CD4-positive, alpha-beta T cell (primary cell): ENCODE measurements at places on chromosomes 7 and 10. TPM values are rescaled to one million over a fixed set of nuclear protein-coding genes. Genes with fewer than 3 reads are reported as not detected.

- DNase-seq, result peak; percentile 56
Observed at GRCh38 chr7:158816995-158817394, 12.3 kb downstream of the ESYT2 start.

- DNase-seq, result no peak
Observed at GRCh38 chr10:86036544-86036831, 330.1 kb downstream of the GRID1 start.

DNA sequence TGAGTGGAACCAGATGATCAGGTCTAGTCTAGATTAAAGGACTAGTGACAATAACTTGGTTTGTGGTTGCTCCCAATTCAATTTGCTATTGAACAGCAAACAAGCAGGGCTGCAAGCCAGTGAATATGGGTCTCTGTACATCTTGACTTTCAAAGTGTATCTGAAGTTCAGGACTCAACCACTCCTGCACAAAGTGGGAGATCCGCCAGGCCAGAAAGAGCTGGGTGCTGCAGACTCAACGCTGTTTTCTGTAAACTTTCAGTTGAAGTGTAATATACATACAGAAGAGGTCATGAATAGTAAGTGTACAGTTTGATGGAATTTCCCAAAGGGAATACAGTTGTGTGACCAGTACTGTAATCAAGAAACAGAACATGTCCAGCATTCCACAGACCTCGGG is 416.6 kb downstream of the RPS24 start:
- no peak for DNase-seq

DNA sequence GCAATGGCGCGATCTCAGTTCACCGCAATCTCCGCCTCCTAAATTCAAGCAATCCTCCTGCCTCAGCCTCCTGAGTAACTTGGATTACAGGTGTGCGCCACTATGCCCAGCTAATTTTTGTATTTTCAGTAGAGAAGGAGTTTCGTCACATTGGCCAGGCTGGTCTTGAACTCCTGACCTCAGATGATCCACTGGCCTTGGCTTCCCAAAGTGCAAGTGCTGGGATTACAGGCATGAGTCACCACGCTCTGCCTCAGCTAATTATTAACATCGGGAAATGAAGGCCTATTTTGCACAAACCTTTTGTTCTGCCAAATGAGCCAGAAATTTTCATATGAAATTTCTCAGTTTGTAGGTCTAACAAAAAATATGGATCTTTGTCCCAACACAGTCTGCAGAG is 106.7 kb upstream of the ODAD2 start:
- DNase-seq, result no peak

GRCh38 chr10:93495654-93496321 is 624 bp upstream of the CEP55 start:
- DNase-seq, result peak; percentile 29

- DNase-seq, result no peak
Observed at GRCh38 chr10:23693925-23694324, 255.1 kb downstream of the OTUD1 start.

DNA sequence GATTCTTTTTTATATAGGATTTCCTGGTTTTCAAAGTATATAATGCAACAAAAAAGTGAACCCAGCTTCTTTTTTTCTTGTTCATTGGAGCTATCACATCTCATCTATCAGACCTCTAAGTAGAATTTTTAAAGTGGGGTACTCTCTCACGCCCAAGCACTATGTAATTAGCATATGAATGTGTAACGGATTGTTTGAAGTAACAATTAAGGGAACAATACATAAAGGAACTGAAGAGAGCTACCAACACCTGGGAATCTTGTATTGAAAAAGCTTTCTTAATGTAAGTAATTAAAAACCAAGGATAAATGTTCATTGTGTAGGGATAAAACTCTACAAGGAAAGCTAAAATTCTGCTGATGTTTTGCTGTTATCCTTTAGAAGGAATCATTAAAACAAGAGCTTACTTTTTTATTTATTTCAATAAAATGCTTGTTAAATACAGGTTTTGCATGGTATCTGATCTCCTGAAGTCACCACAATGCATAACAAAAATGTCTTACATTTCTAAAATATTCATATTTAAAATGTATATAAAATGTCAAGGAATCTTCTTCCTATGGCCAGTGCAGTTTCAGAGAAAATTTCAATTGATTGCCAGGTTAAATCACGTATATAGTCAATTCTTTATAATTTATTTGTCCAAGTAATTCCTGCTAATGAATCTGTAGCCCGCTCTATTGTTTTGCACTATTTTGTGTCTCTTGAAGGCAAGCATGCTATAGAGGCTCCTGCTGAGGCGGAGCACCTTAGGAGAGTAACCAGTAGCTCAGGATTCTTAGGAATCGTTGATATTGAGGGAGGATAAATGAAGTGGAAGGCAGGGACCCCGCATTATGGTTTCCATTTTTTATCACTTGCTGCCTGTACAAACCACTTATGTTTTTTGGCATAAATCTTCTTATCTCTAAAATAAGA is 51.6 kb downstream of the PTPRZ1 start:
- no peak for DNase-seq

HOXA4 gene
- total RNA-seq, result not detected

GRCh38 chr10:114442091-114442630 is 37.9 kb upstream of the AFAP1L2 start:
- no peak for DNase-seq

GRCh38 chr10:127736915-127737562 is at the start of gene FOXI2:
Gene FOXI2 (plus strand): TSS chr10:127737185. CDS start chr10:127737274, 89 bp downstream.
- no peak for DNase-seq

ABCB1 gene
- 12.2 TPM for total RNA-seq

HOXA13 gene
- total RNA-seq, result not detected

LZTS2 gene
- 9.6 TPM for total RNA-seq

- no peak for DNase-seq
Observed at GRCh38 chr10:35089611-35090161, 455 bp downstream of the CUL2 start.

FAM25A gene
- not detected for total RNA-seq

GRCh38 chr10:14560274-14560673 is 214.4 kb downstream of the FAM107B start:
- DNase-seq, result peak; percentile 53

GRCh38 chr10:9452056-9452455 is 1397.6 kb downstream of the GATA3 start:
- DNase-seq, result no peak

INSYN2A gene
- not detected for total RNA-seq

MRC1 gene
- 0.08 TPM for total RNA-seq

OPALIN gene
- not detected for total RNA-seq

DNA sequence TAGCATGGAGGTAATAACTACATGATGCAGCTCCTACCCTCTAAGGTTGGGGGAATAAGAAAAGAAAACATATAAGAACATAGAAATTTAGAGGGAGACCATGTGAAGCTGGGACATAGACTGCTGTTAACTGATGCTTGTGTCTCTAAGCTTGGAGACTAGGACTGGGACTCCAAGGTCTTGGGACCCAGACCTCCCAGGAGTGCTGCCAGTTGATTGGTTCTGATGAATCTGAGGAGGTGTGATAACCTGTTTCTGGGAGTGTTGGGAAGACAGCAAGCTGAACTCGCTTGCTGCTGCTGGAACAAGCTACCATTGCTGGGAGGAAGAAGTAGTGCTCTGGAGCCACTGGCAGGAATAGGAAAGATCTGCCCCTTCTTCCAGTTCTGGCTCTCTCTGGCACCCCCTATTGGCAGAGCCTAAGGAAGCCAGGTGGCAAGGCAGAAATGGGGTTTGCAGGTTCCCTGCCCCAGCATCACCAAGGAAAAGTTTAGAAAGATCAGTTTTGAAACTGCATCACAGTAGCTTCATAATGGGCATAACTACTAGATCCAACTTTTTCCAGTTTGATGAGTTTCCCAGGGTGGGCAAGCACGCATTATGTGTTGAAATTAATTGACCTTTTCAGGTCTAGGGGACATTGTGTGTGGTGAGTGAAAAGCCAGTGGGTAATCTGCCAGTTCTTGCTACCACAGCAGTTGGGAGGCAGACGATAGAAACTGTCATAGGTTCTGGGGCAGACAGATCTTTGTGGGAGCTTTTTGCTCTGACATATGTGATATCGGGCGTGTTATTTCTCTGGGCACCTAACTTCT is 140.7 kb downstream of the SND1 start:
- DNase-seq, result peak; percentile 2

DNA sequence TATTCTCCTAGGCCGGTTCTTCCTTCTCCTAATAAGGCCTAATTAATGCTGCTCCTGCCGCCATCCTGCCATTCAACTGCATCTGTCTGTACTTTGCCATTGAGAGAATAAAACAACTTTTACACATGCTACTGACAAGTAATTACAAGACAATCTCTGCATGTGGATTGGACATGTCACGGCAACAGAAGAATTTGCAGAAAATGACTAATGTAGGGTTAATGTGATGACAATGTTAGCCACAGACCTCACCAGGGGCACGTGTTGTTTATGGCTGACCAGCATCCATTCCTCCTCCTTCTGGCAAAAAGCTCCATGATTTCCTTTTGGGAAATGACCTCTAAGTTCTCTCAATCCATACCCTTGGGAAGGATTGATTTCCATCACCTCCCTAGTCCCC is 58.0 kb downstream of the NEBL start:
- no peak for DNase-seq

DNA sequence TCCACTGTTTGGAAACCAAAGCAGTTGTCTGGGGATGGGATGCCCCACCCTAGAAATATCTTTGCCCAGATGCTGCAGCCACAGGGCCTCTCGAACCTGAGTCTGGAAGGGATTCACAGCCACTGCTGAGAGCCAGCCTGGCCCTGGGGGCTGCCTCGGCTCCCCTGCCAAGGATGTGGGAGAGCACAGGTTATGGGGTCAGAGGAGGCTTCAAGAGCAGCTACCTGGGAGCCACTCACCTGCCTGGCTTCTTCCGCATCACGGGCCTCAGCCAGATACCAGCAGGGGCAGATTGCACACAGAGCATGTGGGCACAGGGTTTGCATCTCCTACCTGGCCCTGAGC is 5.4 kb upstream of the PWWP2B start:
- no peak for DNase-seq

- DNase-seq, result no peak
Observed at GRCh38 chr10:69352569-69353264, 64.0 kb downstream of the TACR2 start.

DNA sequence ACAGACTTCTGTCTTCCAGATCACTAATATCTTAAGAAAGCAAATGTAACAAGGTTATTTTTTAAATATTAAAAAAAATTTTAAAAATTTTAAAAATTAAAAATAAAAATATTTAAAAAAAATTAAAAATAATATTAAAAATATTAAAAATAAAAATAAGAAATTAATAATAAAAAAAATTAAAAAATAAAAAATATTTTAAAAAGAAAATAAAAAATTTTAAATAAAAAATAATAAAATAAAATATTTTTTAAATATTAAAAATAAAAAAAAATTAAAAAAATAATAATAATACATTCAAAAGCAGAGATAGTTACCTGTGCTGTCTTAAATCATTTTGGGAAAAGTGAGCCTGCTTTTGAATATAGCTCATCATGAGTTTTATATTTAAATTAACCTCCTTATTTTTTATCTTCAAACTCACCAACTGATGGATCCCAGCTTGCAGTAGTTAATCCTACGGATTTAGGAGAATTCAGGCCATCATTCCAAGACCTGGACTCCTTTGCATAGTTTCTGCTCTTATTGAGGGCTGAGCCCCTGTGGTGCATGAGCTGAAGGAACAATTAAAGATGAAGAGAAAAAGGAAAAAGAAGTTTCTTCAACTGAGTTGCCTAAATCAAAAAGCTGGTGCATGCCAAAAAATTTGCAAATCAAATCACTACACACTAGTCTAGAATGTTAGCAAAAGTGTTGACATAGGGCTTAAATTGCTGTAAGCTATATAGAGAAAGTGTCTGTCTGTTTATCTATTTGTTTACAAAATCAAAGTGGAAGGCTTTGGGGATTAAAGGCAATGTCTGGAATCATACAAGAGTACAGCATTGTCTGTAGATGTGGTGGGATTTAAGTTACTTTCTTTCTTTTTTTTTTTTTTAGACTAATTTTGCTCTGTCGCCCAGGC is 50.5 kb upstream of the ZNF438 start:
- no peak for DNase-seq

- DNase-seq, result no peak
Observed at GRCh38 chr7:149782682-149783345, 9.4 kb upstream of the ZNF467 start.

LRRD1 gene
- not detected for total RNA-seq

- no peak for DNase-seq
Observed at GRCh38 chr10:14306190-14306589, 24.5 kb downstream of the FRMD4A start.

HPS6 gene
- 15.0 TPM for total RNA-seq

DNA sequence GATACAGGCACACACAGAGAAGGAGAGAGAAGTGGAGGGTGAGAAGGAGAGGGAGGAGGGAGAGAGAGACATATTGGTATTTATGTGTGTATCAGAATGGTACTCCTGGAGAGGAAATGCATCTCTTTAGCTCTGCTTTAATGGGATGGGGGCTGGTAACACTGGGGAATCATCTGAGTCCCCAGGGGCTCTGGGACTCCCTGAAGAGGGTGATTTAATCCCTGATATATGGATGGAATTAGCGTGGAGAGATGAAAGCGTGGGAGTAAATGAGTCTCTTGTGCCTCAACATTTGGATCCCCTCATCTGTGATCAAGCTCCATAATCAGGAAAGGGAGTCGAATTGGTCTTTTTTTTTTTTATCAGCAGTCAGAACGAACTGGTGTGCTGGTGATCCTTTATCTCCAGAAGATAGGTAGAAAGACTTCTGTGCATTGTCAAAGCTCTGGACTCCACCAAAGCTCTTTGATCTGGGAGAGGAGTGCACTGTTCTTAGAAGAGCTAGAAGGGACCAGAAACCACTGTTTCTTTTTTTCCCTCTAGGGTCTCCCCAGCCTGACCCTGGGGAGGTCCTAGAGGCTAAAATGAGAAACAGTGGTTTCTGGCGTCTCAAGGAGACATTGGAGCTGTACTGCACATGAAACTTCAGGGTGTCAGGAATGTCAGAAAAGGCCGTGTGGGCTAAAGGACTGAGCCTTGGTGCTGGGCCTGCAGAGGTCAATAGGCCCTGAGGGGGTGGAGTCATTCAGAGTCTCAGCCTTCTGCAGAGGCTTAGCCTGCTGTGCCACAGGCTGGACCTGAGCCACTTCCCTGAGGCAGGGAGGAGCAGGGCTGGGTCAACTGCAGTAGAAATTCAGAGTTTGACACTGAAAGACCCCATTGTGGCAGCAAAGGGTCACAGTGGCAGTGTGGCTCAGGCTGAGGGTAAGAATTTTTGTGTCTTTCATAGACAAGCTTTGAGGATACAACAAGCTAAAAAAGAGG is 234.4 kb upstream of the SLC26A5 start:
- DNase-seq, result no peak

GPR85 gene
- total RNA-seq, result not detected

- no peak for DNase-seq
Observed at GRCh38 chr7:155497149-155497901, 39.4 kb downstream of the EN2 start.

GRCh38 chr7:4282434-4283223 is 399.5 kb upstream of the FOXK1 start:
- no peak for DNase-seq

GRCh38 chr7:16027396-16027795 is 340.9 kb upstream of the MEOX2 start:
- DNase-seq, result no peak

DNA sequence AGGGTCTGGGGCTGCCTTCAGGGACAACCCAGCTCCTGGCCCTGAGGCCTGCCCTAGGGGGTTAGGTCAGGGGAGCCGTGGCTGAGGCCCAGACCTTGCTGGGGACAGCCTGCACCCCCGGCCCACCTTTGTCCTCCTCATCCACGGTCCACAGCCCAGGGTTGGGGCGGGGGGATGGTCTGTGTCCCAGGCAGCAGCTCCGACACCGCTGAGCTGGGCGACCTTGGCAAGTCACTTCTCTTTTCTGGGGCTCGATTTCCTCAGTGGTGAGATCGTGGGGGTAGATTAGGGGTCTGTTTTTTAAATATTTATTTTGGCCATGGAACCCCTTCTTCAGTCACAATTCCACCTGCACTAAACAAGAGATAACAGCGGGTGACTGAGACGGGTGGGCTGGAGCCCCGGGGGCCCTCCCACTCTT is 30.9 kb downstream of the DNAJB12 start:
- no peak for DNase-seq

WNT8B gene
- total RNA-seq, result not detected
